ENCODE measurements at places on chromosomes 6 and 20.

GRCh38 chr6:25192590-25193459 is 86.3 kb upstream of the CARMIL1 start:
- no peak for DNase-seq

GRCh38 chr6:52423448-52423847 is 3.3 kb downstream of the EFHC1 start:
- no peak for DNase-seq

GRCh38 chr20:37529968-37530600 is 2.4 kb upstream of the BLCAP start:
- DNase-seq, result no peak

- no peak for DNase-seq
These were observed 52.4 kb upstream of the RNF24 start for GRCh38 chr20:4067600-4068261.

GRCh38 chr6:166587631-166588413 is 1.3 kb upstream of the RAMACL start:
- DNase-seq, result no peak

DNA sequence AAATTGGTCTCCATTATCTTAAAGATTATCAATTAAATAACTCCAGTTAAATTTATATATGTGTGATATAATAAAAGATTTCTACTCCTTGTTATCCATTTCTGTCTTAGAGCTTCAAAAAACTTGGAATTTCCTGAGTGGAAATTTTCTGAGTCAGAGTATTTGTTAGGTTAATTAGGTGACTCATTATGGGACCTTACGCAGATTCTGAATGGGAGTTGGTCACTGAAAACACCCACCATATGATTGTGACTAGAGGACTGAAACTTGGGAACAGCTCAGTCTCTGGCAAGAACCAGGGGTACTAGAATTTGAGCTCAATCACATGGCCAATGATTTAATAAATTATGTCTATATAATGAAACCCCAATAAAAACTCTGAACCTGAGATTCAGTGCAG is 125.4 kb upstream of the HMGCLL1 start:
- no peak for DNase-seq

GRCh38 chr6:116975600-116975999 is 98.6 kb downstream of the RFX6 start:
- DNase-seq, result no peak

Data from hypothalamus (tissue), 51 donors.